ENCODE measurements at places on chromosomes 4 and X.

- peak; percentile 18 for DNase-seq
Measured at GRCh38 chr4:177573507-177573906, 131.3 kb upstream of the AGA start.

DNA sequence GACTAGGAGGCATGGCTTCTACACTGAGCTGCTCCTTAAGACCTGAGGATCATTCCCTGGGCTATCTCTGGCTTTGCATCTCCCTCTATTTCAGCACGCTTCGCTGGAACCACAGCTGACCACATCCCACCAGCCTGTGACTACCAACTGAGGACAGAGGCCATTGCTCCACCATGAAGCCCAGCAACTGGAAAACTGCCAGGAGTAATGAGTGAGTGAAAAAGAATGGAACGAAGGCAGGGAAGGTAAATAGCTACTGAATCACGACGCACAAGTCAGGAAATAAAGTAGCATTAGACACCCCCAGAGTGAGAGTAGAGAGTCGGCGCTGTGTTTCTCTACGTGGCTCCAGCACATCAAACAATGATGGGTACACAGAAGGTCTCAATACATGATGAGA is 314.7 kb downstream of the LDB2 start:
- peak; percentile 11 for DNase-seq

- DNase-seq: no peak
Measured at GRCh38 chr4:184513802-184514120, 39.4 kb upstream of the IRF2 start.

GRCh38 chrX:15663439-15663838 is 1.2 kb downstream of the CLTRN start:
- no peak for DNase-seq

DNA sequence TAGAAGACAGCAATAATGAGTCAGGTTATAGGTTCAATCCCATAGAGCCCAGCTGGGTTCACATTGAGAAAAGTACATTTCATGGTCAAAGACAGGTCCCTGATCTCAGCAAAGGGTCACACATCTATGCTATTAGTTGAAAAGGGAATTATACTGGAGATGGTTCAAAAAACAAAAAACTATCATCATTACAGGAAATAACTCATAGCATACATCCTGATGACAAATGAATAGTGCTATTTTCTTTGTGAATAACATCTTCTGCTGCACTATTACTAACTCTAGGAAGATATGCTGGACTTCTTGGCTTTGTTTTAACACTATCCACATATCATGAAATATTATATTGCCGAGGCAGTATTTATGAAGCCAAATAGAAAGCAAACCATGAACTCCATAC is 202.5 kb upstream of the MAB21L2 start:
- DNase-seq: no peak

- DNase-seq: no peak
Measured at GRCh38 chrX:153537526-153538295, 20.3 kb downstream of the ATP2B3 start.

GRCh38 chr4:181674315-181674875 is 568.8 kb upstream of the TENM3 start:
- DNase-seq: no peak

DNA sequence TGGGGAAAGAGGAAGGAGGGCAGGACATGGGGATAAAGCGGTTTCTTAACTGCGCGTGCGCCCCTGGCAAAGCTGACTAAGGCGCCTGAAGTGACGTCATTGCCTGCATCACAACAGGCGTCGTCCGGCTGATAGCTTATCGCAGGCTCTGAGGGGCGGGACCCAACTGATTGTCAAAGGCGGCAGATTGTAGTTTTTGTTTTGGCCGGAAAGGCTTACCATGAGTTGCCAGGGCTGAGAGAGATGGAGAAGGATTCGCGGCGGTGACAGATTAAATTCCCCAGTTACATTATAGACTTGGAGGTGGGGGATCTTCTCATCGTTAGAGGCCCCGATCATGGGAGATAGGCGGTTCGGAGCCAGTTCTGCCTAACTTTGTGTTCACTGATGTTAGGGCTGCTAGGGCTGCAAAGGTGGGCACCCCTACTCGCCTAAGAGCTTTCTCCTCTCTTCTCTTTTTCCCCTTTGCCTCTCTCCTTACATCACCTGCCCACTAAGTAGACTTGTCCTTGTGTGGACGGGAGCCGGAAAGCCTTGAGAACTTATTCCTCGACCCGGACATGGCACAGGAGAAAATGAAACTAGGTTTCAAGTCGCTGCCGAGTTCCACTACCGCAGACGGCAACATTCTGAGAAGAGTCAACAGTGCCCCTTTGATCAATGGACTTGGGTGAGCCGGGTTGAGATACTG is 148.9 kb upstream of the PLAC1 start:
- peak; percentile 67 for DNase-seq

- no peak for DNase-seq
Measured at GRCh38 chrX:17056868-17057608, 110.6 kb downstream of the REPS2 start.

- DNase-seq: no peak
Measured at GRCh38 chrX:119147486-119147885, 19.9 kb upstream of the KIAA1210 start.

DNA sequence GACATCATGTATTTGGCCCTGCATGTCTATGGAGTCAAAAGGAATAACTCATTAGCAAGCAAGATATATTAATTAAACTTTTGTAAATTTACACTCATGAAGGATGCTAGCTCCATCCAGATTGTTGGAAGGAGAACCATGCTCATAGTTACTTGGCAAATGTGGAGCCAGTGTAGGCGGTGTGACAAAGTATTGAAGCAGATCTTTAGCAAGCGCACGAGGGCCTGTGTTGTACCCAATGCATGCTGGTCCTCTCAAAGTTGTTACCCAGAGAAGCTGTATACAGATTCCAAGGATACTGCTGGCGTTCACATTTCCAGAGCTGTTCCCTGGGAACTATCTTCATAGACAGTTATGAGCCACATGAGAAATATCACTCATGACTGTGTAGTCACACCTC is 196.4 kb upstream of the MBNL3 start:
- DNase-seq: no peak

GRCh38 chrX:40205471-40205870 is 107.7 kb upstream of the BCOR start:
- no peak for DNase-seq

DNA sequence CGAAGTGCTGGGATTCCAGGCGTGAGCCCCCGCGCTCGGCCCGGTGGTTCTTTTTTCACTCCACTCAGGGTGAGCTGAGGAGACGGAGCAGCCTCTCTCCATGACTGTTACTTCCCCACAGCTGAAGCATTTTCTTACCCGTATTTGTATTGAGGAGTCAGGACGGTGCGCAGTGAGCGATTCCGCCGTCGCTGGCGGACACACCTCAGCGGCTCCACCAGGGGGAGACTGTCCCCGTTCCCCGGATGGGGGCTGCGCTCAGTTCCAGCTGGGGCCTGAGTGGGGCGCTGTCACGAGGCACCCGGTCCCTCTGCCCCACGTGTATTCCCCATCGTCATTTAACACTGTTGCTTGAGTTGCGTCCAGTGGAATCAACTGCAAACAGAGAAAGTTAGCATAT is 844.0 kb upstream of the FRG1 start:
- no peak for DNase-seq

GRCh38 chr4:31160146-31160545 is 440.0 kb downstream of the PCDH7 start:
- no peak for DNase-seq

- DNase-seq: peak; percentile 55
Measured at GRCh38 chrX:43656005-43656494, at the start of gene MAOA. Gene MAOA, plus strand, starts transcription at chrX:43656299. Its CDS starts 43 bp downstream, at chrX:43656342.

GRCh38 chr4:174475528-174475927 is 46.8 kb downstream of the HPGD start:
- no peak for DNase-seq

GRCh38 chr4:20317424-20317985 is 65.8 kb downstream of the SLIT2 start:
- no peak for DNase-seq
